ENCODE measurements at places on chromosomes 4 and X.
A peak's percentile ranks its signal among the peaks of the same experiment; 100 is the strongest.

GRCh38 chrX:138128027-138128671 lies 562.2 kb downstream of the ZIC3 start:
- no peak for DNase-seq

GRCh38 chr4:5423670-5424069 lies 284.7 kb downstream of the EVC2 start:
- no peak for DNase-seq

GRCh38 chrX:153766098-153766817 lies 2.2 kb downstream of the PLXNB3 start:
- peak; percentile 68 for DNase-seq

- DNase-seq = no peak
Measured at GRCh38 chrX:24790166-24790565, 96.4 kb downstream of the POLA1 start.

DNA sequence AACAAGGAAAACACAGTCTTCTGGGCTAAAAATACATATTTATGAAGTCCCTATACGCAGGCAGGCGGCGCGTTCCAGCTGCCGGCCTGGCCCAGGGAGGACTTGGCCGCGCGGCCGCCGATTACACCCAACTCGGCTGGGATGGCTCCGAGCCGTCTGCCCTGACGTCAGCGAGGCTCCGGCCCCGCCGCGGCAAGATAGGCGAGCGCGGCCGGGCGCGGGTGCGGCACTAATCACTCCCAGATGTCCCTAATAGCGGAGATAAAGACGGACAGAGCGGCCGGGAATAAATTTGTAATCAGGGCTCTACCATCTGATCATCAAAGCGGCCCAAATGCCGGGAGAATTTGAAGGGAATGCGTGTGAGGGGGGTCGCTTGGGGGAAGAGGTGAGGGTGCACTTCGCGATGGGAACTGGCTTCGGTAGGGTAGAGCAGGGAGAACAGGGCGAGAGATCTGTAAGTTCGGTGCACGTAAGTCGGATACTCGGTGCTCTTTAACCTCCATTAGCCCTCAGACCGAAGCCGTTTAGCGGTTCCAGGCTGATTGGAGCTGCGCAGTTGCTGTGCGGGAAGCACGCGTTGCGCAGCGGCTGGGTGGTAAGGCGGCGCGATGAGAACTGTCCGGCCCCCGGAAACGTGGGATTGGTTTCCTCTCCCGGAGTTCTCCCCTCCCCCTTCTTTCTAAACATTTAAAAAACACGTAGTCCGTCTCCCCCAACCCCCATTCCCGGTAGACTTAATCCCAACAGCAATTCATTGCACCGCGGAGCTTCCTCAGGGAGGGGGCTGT lies 7.7 kb downstream of the HAND2 start:
- DNase-seq = peak; percentile 95

- DNase-seq = no peak
Measured at GRCh38 chrX:21655901-21656586, 2.1 kb downstream of the KLHL34 start.

DNA sequence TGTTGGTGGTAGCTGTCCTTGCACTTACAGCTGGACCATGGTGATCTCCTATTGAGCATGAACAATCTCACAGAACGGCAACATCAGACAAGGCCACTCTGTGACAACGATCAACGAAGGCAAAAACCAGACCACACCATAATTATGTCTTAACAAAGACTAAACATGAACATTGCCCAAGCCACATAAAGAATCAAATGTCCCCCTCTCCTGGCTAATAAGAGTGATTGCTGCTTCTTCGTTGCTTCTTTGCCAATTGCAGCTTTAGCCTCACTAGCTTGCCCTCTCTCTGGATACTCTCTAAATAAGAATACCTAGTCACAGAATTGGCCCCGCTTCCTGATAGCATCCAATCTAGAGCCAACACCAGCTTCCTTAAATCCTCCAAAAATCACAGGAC lies 41.5 kb upstream of the PGRMC1 start:
- no peak for DNase-seq

- no peak for DNase-seq
Measured at GRCh38 chr4:30828264-30828926, 108.2 kb downstream of the PCDH7 start.

GRCh38 chr4:107718351-107718965 lies 1.6 kb downstream of the PAPSS1 start:
- DNase-seq = no peak
